ENCODE measurements at places on chromosomes 7 and 10.

- no peak for DNase-seq
Observed at GRCh38 chr10:122702275-122702674, 2.6 kb upstream of the C10orf120 start.

- no peak for DNase-seq
Observed at GRCh38 chr10:58109731-58110130, 158.0 kb downstream of the IPMK start.

DNA sequence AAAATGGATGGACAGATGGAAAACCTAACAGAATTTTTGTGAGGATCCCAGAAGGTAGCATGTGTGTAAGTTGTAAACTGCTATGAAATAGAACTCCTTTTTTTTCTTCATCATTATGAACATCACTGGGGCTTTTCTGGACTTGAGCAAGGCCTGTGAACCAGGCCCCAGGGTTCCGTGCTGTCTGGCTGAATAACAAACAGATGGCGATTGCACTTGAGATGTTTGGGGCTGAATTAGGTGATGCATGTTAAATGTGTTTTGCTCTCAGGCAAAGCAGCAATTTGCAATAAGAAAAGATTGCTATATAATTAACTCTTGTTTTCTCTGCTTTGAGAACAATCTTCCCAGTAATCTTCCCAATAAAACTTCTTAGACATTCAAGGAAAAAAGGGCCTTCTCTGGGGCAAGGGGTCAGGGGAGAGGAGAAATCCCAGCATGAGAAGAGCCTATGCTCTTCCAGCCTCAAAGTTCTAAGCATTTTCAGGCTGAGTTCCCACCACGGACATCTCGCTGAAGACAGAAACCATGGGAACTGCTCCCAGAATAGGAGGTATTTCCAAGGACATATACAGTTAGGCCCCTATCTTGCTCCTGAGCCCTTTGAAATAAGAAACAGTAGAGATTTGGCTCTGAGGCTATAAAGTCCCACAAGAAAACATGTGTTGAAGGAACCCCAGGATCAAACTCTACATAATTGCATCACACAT is 98.7 kb downstream of the ITIH5 start:
- no peak for DNase-seq

DNA sequence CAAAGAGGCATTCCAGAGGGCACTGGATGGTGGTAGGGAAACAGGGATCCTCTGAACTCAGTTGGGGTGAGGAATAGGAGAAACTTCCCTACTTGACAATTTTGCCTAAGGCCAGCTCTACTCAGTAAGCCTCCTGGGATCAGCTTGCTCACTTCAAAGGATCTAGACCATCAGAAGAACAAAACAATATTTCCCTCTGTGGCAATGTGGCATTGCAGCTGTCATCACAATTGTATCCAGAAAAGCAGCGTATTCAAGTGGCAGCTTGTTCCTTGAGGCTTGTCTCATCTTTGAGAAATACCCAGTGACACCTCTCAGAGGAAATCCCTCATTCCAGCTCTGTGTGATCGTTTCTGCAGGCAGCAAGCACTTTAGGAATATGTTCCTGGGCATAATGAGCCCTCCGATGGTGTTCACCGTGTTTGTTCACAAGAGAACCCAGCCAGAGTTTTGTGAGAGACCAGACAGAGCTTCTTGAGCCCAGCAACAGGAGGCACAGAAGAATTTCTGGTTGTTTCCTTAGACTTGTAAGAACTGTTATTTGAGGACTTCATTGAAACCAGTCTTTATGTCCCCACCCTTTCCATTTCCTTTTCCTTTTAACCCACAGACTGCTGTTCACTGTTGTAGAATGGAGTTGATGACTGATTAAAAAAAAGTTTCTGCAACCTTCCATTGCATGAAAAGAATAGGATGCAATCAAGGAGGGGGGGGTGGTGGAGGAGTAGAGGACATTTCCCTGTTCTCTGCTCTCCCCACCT is 747.3 kb downstream of the LRMDA start:
- no peak for DNase-seq

DNA sequence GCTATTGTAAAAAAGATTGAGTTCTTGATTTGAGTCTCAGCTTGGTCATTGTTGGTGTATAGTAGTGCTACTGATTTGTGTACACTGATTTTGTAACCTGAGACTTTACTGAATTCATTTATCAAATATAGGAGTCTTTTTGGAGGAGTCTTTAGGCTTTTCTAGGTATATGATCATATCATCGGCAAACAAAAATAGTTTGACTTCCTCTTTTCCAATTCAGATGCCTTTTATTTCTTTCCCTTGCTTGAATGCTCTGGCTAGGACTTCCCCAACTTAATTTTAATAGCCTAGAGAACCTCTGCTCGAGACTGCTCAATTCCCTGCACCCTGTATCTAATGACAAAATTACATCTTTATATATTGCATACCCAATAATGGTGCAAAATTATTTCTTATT is 154.4 kb downstream of the CCDC7 start:
- DNase-seq, result no peak

- DNase-seq, result no peak
Observed at GRCh38 chr10:36358736-36359135, 716.6 kb upstream of the FZD8 start.

DNA sequence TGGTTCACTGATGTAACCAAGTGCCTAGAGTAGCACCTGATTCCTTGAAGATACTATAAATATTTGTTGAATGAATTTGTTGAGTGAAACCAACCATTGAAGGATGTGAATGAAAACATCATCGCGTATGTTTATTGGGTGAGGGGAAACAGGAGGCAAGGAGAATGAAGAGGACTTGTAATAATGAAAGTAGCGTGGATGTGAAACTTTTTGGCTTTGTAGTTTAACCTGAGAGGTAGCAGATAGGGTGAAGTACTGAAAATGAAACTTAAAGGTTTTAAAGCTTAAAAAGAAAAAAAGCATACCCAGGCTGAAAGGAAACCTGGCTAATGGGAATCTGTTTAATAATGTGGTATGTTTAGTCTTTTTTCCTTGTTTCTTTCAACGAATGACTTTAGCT is 5.2 kb downstream of the CCNY start:
- no peak for DNase-seq

DNA sequence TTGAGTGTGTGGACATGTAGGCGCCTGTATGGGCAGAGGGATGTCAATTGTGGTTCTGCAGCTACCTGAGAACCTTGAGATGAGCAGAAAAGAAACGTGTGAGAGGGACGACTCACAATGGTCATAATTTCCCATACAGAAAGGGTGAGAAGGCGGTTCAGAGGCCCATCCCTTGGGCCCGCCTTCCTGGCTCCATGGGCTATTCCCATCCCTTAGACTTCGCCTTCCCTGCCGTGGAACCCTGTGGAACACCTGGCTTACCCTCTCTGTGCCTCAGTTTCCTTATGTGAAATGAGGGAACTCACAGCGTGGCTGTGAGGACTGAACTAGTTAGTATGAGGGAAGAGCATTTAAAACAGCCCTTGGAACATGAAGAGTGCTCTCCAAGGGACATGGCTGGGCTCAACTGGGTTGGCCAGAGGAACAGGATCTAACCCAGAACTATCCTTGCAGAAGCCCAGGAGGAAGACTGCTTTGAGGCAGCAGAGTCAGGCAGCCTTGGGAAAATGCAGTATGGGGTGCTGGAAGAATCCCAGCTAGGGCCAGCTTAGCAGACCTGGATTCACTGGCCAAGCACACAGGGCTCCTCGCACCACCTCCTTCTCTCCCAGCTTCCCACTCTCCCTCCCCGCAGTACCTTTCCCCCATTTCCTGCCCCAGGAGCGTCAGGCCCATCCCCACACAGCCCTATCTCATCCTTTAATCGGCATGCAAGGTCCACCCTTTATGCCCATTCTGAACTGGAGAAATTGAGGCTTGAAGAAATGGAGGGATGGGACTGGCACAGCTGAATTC is 11.1 kb upstream of the ZMIZ1 start:
- DNase-seq, result peak; percentile 7

- no peak for DNase-seq
Observed at GRCh38 chr7:134920026-134920753, 66.1 kb upstream of the AGBL3 start.

DNA sequence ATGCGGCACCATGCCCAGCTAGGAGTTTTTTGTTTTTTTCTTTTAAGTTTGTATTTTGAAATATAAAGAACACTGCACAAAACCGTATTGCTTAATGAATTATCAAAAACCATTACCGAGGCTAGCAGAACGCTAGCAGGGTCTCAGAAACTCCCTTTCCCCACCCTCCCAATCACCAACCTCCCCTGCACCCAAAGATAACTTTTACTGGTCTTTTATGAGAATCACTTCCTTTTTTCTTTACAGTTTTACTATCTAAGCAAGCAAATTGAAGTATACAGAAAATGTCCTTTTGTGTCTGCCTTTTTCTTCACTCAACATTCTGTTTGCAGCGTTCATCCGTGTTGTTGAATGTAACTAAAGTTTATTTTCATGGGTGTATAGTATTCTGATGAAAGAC is 13.4 kb downstream of the HIP1 start:
- DNase-seq, result no peak

GRCh38 chr10:36500266-36500665 is 625.1 kb upstream of the ANKRD30A start:
- DNase-seq, result no peak

GRCh38 chr10:127934383-127934782 is 27.5 kb downstream of the PTPRE start:
- peak; percentile 10 for DNase-seq

- no peak for DNase-seq
Observed at GRCh38 chr10:27658788-27659187, 86.8 kb downstream of the MKX start.

DNA sequence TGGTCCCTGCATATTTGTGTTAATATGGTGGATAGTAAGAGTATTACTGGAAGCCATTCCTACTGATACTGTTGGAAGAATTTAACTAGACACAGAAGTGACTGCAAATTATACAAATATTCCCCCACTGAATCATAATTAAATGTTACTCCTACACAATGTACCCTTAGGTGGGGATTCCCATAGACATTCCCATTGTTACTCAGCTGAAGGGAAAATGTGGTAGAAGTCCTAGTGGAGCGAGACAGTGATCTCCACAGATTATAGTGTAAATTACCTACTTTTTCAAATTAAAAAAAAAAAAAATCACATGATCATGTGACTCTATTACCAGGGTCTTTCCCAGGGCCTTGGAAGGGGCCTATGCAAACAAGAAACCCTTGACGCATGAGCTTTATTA is 611.8 kb downstream of the LRMDA start:
- DNase-seq, result no peak

GRCh38 chr7:35260246-35260645 is 6.3 kb upstream of the TBX20 start:
- no peak for DNase-seq

GRCh38 chr7:157224627-157225026 is 85.9 kb downstream of the UBE3C start:
- no peak for DNase-seq

GRCh38 chr10:12559578-12560178 is 210.3 kb downstream of the CAMK1D start:
- no peak for DNase-seq

- DNase-seq, result peak; percentile 26
Observed at GRCh38 chr10:108411206-108411605, 1246.7 kb upstream of the SORCS1 start.

DNA sequence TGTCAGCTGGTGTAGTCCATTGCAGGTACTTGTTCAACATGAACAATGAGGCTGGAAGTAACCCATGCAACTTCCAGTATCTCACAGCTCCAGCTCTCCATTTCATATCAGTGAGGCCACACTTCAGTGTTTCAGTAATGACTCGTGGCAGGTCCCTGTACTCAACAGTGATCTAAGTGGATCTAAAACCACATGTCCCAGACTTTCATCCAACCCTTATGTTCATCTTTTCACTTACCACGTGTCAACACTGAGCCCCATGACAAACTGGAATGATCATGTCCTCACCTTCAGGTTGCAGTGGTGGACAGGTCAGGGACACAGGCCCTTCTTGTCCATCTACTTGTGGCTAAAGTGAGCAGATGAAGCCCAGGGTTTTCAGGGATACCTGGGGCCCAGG is 155.0 kb upstream of the GRB10 start:
- DNase-seq, result no peak

DNA sequence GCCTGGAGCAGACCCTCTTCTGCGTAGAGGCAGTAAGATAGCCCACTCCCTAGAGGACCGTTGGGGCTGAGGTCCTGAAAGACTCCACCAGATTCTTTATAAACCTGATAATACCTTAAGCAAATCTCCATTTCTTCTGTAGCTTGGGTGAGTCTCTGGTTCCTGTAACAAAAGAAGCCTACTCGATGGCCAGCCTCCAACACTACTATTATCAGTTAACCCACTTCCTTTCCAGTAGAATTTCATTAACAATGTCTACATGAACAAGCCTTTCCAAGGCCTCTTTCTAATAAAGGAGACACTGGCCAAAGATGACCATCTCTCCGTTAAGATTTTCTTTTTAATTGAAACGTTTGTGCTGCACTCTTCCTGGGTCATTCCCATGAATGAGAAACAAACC is 201.7 kb upstream of the KCTD7 start:
- no peak for DNase-seq

- no peak for DNase-seq
Observed at GRCh38 chr10:3719024-3719843, 65.8 kb downstream of the KLF6 start.

GRCh38 chr7:128714701-128715495 is 24.3 kb upstream of the CALU start:
- DNase-seq, result no peak

- no peak for DNase-seq
Observed at GRCh38 chr10:112957640-112958092, 7.6 kb downstream of the TCF7L2 start.

DNA sequence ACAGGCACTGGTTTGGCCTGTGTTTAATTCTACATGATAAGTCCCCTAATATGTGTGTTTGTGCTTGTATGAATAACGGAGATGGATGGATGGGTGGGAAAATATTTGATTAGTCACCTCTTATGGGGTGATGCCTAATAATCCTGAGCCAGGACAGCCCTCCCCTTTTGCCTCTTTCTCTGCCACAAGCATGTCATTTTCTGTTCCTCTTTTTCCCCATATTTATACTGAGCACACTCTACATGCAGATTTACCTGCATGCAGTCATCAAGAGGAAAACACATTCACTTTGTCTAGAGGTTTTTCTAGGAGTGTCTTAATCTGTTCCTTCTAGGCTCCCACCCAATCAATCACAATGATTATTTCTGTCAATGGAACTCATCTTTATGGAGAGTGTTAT is 111.6 kb upstream of the TBX20 start:
- no peak for DNase-seq

- DNase-seq, result no peak
Observed at GRCh38 chr7:77434570-77435275, 18.6 kb upstream of the GSAP start.

GRCh38 chr10:83961620-83962019 is 177.7 kb upstream of the GHITM start:
- no peak for DNase-seq

GRCh38 chr10:77626266-77626935 is 11.2 kb downstream of the KCNMA1 start:
- DNase-seq, result no peak

- peak; percentile 75 for DNase-seq
Observed at GRCh38 chr7:135757719-135758411, 9.3 kb upstream of the FAM180A start.

- DNase-seq, result no peak
Observed at GRCh38 chr7:158808126-158808525, 21.2 kb downstream of the ESYT2 start.

GRCh38 chr10:124598196-124598595 is 136.6 kb downstream of the LHPP start:
- no peak for DNase-seq

- no peak for DNase-seq
Observed at GRCh38 chr10:35400595-35401268, 64.4 kb downstream of the CCNY start.

GRCh38 chr10:3192856-3193635 is 20.5 kb upstream of the PITRM1 start:
- DNase-seq, result peak; percentile 55
